ENCODE measurements at places on chromosomes 7 and 10.
A peak's percentile ranks its signal among the peaks of the same experiment; 100 is the strongest.

GRCh38 chr7:84336303-84336702, 141.7 kb upstream of the SEMA3A start:
- DNase-seq: no peak

DNA sequence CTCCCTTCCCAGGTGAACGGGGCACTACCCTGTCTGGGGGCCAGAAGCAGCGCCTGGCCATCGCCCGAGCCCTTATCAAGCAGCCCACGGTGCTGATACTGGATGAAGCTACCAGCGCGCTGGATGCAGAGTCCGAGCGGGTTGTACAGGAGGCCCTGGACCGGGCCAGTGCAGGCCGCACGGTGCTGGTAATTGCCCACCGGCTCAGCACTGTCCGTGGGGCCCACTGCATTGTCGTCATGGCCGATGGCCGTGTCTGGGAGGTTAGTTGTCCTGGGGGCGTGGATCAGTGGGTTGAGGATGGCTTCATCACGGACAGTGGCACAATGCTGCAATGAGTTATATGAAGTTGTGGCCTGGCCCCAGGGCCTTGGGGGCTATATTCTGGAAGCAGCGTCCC, 4.4 kb upstream of the ASIC3 start:
- no peak for DNase-seq

DNA sequence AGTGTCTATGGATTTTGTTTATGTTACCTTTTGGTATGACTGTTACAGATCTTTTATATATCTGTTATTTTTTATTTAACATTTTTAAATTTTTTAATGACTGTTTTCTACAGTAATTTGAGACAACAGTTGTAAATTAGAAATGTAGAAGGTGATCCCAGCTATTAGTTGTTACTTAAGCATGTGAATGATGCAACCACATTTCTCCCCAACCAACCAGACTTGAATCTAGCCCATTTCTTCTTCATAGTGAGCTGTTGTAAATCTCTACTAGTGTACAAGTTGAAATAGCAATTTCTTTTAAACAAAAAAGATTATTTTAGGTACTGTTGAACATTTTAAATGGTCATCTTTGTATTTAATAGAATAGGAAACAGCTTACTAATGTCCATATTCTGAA, 18.0 kb downstream of the TMEM106B start:
- no peak for DNase-seq

GRCh38 chr7:120859459-120859858, 1.5 kb upstream of the TSPAN12 start:
- no peak for DNase-seq

DNA sequence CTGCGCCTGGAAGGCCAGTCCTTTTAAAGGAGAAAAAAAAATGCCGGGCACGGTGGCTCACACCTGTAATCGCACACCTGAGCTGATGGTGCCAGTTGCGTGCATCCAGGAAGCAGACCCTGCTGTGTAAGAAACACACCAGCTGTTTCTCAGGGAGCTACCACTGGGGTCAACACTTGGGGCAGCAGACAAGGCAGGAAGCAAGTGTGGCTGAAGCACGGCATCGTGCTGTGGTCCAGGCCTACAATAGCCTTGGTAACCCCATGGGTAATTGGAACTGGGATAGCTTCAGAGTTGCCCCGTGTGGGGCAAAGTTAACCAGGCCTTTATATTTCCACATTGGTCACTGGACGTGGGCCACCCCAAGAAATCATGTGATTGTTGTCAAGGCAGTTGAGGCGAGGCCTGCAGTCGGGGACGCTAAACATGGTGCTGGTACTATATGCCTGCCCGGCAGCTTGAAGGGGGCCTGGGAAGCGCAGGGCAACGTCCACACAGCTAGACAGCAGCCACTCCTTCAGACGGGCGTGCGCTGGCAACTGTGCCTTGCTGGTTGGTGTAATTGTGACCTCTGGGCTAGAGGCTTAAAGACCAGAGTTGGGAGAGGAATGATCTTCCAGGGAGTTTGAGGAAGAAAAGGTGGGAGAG, 2.5 kb upstream of the TACR2 start:
- no peak for DNase-seq

- DNase-seq: no peak
Observed at GRCh38 chr7:90242369-90243168, 2.4 kb upstream of the CFAP69 start.

GRCh38 chr7:18541871-18542212, 46.3 kb downstream of the HDAC9 start:
- DNase-seq: no peak

GRCh38 chr10:112771733-112772132, 178.3 kb upstream of the TCF7L2 start:
- DNase-seq: no peak

DNA sequence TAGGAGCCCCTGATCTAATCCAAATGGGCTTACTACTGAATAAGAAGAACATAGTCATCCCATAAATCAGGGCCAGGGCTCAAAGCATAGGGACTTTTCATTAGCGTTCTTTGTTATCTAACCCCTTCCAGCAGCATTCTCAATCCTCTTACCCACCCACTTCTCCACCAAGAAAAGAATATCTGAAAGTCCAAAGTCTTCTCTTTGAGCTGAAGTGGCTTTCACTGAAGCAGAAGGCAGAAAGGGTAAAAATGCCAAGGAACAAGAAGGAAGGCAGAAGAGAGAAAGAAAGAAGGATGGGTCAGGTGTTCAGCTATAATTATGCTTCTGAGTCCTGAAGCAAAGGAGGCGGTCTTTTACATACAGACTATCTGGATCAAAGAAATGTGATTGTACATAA, 10.2 kb downstream of the TRPV5 start:
- DNase-seq: no peak

DNA sequence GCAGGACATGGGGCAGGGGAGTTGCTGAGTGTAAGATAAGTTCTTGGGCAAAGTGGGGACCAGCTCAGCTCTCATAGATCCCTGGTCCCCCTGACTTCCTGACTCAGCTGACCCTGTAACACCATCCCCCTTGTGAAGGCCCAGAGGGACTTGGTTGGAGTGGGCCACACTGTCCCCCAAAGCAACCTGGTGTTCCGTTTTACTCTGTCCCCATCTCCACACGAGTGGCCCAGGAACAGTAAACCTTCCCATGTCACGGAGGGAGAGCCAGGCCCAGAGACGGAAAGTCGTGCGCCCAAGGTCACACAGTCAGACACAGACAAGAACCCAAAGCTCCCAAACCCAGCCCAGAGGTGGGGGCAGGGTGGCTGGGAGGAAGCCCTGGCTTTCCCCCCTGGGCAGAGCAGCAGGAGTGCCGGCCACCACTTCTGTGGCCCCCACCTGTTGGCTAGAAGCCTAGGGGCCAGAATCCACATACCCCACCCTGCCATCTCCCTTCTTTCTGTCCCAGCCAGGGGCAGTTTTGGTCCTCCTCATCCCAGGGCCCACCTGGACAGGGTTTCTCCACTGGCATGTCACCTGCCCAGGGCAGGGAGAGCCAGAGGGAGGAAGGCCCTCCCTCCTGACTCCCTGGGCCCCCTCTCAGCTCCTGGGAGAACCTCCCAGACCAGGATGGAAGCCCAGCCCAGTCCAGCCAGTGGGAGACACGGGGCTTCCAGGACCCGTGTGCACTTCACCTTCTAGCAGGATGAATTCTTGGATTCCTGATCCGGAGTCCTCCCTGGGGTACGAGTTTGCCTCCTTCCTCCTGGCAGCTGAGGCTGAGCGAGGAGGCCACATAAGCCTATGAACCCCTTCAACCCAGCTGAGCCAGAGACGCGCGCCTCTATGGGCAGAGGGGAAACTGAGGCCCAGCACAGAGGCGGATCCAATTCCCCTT, 20.6 kb upstream of the VPS37D start:
- DNase-seq: no peak

GRCh38 chr10:9452056-9452455, 1397.6 kb downstream of the GATA3 start:
- DNase-seq: peak; percentile 94

DNA sequence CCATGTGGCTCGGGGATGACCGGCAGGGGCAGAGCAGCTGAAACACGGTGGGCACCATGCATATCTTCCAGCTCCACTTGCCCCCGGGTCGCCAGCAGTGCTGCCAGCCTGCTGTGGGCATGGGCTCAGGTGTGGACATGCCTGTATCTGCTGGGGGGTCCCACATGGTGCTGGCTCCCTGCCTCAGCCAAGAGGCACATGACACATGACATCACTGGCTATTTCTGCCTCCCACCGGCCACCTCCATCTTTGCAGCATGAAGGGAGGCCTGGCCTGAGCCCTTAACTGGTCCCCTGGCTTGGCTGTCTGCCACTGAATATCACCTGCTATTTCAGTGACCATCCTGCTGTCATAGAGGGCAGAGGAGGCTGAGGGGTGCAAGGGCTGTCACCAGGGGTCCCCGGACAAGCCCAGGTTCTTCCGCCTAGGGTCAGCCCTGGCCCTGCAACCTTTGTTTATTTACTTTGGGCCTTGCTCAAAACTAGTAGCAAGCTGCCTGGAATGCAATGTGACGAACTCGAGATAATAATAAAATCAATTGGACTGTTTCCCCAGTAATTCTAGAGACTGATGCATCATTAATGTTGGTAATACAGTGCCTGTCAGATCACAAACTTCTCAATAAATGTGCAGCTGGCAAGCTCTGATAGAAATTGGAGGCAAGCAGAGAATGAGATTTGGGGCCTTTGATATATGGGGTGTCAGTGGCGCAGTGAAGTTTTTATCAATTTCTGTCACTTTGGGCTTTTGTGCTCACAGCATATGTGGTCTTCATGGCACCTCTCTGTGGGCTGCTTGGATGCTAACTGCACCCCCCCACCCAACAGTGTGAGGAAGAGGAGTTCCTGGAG, 28.5 kb downstream of the ZMIZ1 start:
- no peak for DNase-seq

DNA sequence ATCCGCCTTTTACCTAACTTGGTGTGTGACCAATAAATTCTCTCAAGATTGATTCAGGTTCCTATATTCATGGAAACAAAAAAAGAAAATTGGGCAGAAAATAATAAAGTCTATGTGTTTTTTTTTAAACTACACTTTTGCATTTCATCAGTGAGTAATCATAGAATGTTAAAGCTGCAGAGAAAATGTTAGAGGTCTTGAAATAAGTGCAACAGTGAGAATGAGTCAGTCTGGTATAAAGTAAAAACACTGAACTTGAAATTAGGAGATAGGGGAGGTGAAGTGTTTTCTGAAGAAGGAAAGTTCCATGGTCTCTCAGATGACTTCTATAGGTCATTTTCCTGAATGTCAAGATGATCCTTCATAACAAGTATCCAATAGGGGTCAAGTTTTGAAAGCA, 202.6 kb upstream of the NRP1 start:
- DNase-seq: no peak

GRCh38 chr10:21927631-21928353, 75.7 kb downstream of the DNAJC1 start:
- peak; percentile 10 for DNase-seq

DNA sequence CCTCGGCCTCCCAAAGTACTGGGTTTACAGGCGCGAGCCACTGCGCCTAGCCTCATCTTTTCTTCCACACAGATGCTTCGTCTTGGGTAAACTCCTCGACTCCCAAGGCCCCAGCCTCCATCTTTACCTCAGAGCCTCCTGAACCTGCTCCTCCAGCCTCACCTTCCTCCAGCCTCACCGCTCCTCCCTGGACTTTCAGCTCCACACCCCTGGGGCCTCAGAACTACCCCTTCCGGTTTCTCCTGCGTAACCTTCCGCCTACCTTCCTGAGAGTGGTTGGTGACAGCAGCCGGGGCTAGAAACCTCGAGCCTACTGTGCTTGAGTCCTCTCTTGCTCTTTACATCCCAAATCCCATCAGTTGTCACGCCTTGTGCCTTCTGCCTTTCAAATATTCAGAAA, 45.8 kb downstream of the FKBP6 start:
- no peak for DNase-seq

GRCh38 chr7:111510584-111511378, 51.5 kb downstream of the IMMP2L start:
- no peak for DNase-seq

DNA sequence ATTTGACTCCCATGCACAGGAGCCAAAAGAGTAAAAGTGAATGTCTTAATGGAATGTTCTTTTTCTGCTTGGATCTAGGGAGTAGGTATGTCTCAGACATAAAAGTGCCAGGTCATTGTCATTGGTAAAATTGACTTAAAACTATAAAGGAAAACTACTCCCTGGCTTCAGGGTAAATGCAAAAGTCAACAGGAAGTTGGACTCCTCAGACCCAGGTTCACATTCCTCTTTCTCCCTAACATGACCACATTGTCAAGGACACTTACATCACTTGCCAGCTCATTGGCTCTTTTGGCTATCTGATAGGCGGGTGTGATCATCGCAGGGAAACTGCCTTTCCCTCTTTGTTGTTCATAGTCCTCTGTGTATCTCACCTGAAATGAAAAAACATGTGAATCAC, 13.7 kb downstream of the NRAP start:
- no peak for DNase-seq

DNA sequence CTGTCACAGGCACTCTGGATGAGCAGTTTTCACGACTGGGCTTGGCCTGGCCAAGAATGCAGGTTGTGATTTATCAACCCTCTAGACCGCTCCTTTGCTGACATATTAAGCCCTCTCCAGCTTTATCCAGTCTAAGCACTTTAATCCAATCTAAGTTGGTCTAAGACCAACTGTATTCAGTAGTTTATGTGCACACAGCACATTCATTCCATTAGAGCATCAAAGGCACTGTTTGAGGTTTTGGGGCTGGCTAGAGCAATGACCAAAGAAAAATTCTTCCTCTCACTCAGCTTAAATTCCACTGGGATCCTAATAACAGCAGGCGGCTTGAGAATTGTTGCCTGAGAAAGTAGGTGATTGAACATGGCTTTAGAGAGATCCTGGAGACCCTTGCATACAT, 176.0 kb upstream of the INSYN2A start:
- no peak for DNase-seq

- no peak for DNase-seq
Observed at GRCh38 chr10:133079836-133080682, 7.7 kb upstream of the ADGRA1 start.

- DNase-seq: peak; percentile 71
Observed at GRCh38 chr7:20329389-20330238, 1.1 kb upstream of the ITGB8 start.

- DNase-seq: no peak
Observed at GRCh38 chr10:79238158-79238520, 109.1 kb upstream of the PPIF start.

- peak; percentile 50 for DNase-seq
Observed at GRCh38 chr10:12130237-12130872, 878 bp downstream of the SEC61A2 start.

DNA sequence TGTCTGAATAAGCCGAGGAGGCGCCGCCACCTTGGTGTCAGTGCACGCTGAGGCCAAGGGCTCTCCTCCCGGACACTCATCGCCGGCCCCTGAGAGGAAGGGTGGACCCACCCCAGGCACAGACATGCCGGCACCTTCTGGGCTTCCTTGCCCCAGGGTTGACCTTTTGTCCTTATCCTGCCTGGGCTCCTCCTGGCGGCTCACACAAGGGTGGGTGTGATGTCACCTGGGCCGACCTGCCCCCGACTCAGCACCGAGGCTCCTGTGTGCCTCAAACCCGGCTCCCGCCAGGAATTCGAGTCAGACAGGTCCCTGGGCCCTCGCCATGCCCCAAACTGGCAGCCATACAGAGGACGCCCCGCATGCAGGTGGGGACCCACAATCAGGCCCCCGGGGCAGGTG, 17.7 kb upstream of the CFAP46 start:
- DNase-seq: no peak
